ENCODE measurements at places on chromosomes 13 and 19.

- no peak for DNase-seq
These were observed 167.2 kb upstream of the KLF12 start for GRCh38 chr13:74301258-74301935.

DNA sequence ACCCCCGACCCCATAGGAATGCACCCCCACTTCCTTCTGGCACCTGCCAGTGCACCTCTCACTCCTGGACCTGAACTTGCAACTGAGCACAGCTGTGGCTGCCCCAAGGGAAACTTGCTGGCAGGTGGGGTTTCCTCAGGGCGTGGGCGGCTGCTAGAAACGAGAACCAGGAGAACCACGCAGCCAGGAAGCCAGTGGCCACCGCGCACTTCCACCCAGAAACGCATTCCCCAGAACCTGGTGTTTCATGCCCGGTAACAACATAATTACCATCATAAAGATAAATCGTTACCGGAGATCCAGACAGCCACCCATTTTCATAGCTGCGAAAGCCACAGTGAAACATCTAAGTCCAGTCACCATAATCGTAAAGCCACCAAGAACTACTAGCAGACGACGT lies 75.2 kb upstream of the C13orf46 start:
- no peak for DNase-seq

GRCh38 chr13:98260357-98261164 lies 83.5 kb upstream of the RNF113B start:
- DNase-seq, result no peak

GRCh38 chr19:29887442-29887855 lies 54.6 kb upstream of the URI1 start:
- DNase-seq, result peak; percentile 13

DNA sequence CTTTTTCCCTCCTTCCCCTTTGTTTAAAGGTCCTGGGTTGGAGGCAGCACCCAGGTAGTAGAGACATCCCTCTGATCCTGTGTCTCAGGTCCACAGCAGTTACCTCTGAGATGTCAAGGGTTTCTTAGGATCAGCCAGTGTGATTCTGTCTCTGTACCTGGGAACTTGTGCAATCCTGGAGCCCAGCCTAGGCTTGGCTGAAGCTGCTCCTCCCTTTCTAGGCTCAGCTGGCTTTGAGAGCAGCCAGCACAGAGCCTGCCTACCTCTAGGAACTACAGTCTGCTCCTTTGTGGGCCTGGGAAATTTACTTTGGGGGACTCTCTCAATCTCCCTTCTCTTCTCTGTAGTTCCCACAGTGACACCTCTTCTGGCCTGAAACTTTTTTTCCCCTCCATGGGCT lies 171.6 kb downstream of the MTUS2 start:
- DNase-seq, result no peak

GRCh38 chr19:48806818-48807589 lies 3.8 kb downstream of the BCAT2 start:
- no peak for DNase-seq

GRCh38 chr19:55256562-55257460 lies 2.0 kb downstream of the PPP6R1 start:
- DNase-seq, result no peak

DNA sequence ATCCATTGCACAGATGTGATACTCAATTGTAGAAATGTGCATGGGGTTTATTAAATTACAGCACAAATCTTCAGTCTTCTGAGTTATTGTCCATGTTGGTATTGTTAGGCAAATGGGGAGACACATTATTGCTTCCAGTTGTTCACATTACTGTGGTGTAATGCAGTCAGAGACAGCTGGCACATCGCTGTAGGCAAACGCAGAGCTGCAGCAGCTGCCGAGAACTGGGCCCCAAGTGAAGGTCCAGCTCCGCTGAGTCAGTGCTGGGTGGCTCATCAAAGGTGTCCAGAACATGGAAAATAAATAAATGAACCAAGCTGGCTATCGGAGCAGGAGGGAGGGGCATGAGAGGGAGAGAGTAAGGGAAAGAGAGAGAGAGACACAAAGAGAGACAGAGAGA lies 299.1 kb upstream of the OBI1 start:
- no peak for DNase-seq

GRCh38 chr19:13849991-13850909 lies 26.7 kb upstream of the NANOS3 start:
- DNase-seq, result peak; percentile 15

GRCh38 chr13:43544011-43544410 lies 242.8 kb downstream of the ENOX1 start:
- DNase-seq, result no peak

GRCh38 chr13:93249364-93250306 lies 23.0 kb downstream of the GPC6 start:
- no peak for DNase-seq

GRCh38 chr13:44379885-44380284 lies 6.3 kb downstream of the SERP2 start:
- no peak for DNase-seq

GRCh38 chr19:12943437-12944044 lies 2.1 kb upstream of the RAD23A start:
- DNase-seq, result no peak

DNA sequence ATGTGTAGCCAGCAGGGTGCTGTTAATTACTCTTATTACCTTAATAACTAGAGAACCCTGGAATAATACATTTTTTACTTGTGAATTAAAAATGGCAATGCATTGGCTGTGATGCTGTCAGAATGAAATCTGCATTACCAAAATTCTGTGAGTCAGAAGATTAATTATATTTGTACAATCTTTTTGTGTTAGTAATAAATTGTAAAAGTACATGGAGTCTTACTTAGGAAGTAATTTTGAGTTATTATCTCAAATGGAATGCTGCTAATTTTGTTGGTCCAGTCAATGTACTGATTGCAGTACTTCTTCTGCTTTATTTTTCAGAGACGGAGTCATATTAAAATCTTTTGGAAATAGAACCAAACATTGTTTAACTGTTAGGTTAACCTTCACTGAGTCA lies 152.0 kb upstream of the SLC10A2 start:
- DNase-seq, result no peak

- DNase-seq, result no peak
These were observed 67.1 kb downstream of the NUFIP1 start for GRCh38 chr13:44921931-44922758.

DNA sequence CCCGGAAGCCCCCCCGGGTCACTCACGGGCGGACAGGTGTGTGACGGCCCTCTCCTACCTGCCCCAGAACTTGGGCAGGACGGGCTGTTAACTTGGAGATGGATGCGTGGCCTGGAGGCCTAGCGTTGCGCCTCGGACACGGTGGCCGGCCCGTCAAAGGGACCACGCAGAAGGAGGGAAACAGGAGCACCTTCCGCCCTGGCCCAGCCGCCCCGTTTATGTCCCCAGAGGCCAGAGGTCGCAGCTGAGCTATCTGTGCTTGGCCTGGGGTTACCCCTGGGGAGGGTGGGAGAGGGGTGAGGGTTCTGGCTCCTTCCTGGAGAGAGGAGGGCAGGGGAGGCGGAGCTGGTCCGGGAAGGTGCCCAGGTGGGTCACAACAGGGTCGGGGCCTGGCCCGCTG lies 35.6 kb downstream of the GADD45B start:
- DNase-seq, result no peak

- no peak for DNase-seq
These were observed 318.8 kb downstream of the SHISA2 start for GRCh38 chr13:25733001-25733491.

DNA sequence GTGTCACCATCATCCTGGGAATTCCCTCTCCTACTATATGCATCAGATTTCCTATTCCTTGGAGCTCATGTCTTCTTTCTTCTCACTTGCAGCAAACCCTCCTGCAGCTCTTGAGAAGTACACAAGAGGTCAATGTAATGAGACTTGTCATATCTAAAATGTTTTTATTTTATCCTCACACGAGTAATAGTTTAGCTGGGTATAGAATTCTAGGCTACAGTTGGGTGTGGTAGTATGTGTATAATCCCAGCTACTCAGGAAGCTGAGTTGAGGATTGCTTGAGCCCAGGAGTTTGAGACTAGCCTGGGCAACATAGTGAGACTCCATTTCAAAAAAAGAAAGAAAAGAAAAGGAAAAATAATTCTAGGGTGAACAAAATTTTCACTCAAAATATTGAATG lies 24.4 kb downstream of the EEF1AKMT1 start:
- no peak for DNase-seq

GRCh38 chr13:27476943-27477703 lies 26.8 kb upstream of the MTIF3 start:
- DNase-seq, result no peak

- no peak for DNase-seq
These were observed 12.0 kb downstream of the PLPP2 start for GRCh38 chr19:279231-279630.

DNA sequence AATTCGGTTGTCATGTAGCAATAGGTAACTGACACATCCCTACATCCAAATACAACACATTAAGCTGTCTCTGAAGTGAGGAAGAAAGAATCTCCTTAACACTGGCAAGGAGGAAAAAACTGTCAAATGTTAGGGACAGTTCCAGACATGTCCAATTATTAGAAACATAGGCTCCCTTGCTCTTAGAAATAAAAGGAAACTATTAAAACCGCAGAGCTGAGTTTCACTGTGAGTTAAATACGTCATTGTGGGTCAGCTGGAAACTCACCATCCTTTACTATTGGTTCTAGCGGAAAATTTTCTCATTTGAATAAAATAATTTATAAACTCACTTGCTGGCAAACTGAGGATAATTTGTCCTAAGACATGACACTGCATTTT lies 40.7 kb downstream of the STARD13 start:
- DNase-seq, result no peak

GRCh38 chr19:18975869-18976268 lies 34.9 kb upstream of the HOMER3 start:
- DNase-seq, result no peak

GRCh38 chr19:6767357-6768235 lies at the start of gene SH2D3A:
Gene SH2D3A, minus strand, starts transcription at chr19:6767435. Its CDS starts 3,687 bp downstream, at chr19:6763748.
- DNase-seq, result peak; percentile 43

DNA sequence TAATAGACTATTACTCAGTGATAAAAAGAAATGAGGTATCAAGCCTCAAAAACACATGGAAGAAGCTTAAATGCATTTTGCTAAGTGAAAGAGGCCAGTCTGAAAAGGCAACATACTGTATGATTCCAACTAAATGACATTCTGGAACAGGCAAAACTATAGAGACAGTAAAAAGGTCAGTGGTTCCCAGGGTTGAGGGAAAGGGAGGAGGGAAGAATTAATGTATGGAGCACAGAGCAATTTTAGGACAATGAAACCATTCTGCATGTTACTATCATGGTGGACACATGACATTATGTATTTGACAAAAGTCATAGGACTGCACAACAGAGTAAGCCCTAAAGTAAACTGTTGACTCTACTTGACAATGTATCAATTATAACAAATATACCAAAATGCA lies 5.7 kb upstream of the SERPINE3 start:
- no peak for DNase-seq

DNA sequence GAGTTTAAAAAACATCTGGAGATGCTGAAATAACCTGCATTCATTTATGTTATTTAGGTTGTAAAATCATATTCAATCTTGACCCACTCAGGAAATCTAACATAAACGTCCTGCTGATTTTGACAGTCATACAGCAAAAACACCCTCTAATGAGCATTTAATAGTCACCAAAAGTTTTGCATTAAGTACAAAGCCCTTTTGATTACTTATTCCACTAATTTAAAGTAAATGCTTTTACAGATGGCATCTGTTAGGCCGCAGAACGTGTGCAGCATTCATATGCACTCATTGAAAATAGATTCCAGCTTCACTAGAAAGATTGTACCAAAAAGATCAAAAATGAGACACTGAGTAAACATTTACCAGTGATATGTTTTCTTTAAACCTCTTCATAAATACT lies 1295.1 kb downstream of the EFNB2 start:
- DNase-seq, result no peak

DNA sequence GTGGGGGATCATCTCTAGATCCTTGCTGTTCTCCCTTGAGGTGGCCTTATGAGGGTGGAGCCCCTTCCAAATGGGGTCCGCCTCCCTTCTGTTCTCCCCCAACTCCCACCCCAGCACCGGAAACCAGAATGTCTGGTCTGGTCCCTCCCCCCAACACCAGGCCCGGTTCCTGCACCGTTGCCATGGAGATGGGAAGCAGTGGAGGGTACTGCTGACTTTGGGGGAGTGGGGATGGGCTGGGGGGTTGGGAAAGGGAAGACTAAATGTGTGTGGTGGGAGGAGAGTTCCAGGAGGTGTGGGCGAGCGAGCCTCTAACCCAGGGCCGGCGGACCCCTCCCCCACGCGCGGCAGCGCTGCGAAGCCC lies 1.7 kb downstream of the SHANK1 start:
- DNase-seq, result no peak

- DNase-seq, result no peak
These were observed 8.9 kb downstream of the PINLYP start for GRCh38 chr19:43584484-43584883.

- no peak for DNase-seq
These were observed 516 bp downstream of the ZNF175 start for GRCh38 chr19:51571599-51571998.

Data from KG1 (cell line).